IPS DF 6.9 (cell line): ENCODE measurements at places on chromosomes 4 and X.

DNA sequence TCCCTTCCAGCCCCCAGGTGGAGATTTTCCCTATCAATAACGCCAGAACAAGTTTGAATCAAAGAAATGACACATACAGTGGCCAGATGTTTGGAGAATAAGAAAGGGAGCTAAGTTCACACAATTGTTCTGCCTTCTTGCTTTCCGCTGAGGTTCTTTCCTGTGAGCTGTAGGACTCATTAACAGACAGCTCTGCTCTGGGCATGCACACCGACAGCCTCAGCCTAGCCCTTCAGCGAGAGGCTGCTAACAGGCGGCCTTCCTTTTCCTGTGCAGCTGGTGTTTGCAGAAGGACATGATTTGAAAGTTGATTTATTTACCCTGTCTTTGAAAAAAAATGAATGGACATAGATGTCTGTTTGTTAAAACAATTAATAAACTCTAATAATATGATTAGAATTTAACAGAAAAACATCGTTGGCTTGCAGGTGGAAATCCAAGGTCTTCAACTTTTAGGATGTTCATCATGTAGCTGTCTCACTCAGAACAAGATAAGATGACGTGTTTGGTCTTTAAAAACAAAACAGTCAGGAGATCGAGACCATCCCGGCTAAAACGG is 183.3 kb downstream of the KDR start:
- H3K4me3 ChIP-seq = no peak overlapping the region
- no peaks in the 10 kb centered on the region for H3K27me3 ChIP-seq
- H3K27ac ChIP-seq = no peak overlapping the region
- no peaks in the 10 kb centered on the region for H3K4me1 ChIP-seq

GRCh38 chr4:94345969-94346368 is 3.3 kb upstream of the HPGDS start:
- H3K36me3 ChIP-seq = no peaks in the 10 kb centered on the region
- H3K4me1 ChIP-seq = no peaks in the 10 kb centered on the region
- H3K27ac ChIP-seq = no peak overlapping the region
- no peak overlapping the region for H3K4me3 ChIP-seq

DNA sequence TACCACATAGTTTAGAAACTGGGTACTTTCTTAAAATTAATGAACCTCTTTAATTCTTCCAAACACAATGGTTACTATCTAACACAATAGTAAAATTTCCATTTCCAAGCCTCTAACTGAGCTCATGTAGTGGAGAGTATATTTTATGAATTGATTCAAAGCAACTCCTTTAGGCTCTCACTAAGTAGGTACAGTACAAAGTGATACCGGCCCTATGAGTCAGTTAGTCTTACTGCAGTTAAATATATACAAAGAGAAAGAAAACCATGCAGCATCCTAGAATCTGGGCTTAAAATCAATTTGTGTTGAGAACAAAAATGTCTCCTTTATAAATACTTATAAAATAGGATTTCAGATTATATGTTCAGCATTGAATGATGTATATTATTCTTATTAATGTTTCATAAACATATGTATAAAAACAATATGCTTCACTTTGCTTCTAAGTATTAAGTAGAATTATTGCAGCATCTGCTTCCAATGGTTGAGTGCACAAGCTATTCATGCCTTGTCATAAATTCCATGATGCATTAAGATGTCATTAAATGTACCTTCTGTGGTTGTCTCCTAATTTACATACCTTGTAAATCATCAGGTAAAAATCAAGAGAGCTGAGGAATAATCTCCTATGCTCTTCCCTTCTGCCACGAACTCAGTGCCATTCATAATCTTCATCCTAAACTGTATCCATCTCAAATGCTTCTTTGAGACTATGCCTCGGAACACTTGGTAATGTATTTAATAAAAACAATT is 1037.8 kb downstream of the STPG2 start:
- H3K27ac ChIP-seq = no peak overlapping the region
- no peaks in the 10 kb centered on the region for H3K4me1 ChIP-seq
- no peak for DNase-seq
- H3K36me3 ChIP-seq = no peaks in the 10 kb centered on the region
- H3K27me3 ChIP-seq = no peaks in the 10 kb centered on the region
- H3K4me3 ChIP-seq = no peak overlapping the region

DNA sequence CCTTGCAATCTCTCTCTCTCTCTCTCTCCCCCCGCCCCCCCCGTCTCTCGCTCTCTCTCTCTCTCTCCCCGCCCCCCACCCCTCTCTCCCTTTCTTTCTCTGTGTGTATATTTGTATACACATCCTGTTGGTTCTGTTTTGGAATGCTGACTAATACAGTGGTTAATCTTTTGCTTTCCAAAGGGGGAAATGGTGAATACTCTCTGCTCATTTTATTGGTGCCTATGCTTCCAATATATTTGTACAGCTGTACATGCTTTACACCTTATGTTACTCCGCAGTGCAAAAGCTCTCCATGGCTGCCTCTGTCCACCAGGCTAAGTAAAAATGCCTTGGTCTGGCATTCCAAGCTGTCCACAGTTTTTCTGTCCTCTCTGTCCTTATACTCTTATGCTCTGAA is 158.8 kb downstream of the RBMX2 start:
- DNase-seq = no peak
- no peaks in the 10 kb centered on the region for H3K27me3 ChIP-seq
- no peaks in the 10 kb centered on the region for H3K4me1 ChIP-seq
- H3K4me3 ChIP-seq = no peak overlapping the region
- no peaks in the 10 kb centered on the region for H3K36me3 ChIP-seq
- no peak overlapping the region for H3K27ac ChIP-seq

GRCh38 chr4:140237616-140238350 is 83.8 kb upstream of the MAML3 start:
- DNase-seq = peak; percentile 74
- no peak overlapping the region for H3K27ac ChIP-seq
- no peaks in the 10 kb centered on the region for H3K36me3 ChIP-seq
- no peak overlapping the region for H3K4me3 ChIP-seq
- no peaks in the 10 kb centered on the region for H3K27me3 ChIP-seq

GRCh38 chrX:76159453-76159852 is 13.4 kb upstream of the PBDC1 start:
- no peak overlapping the region for H3K4me3 ChIP-seq
- no peak overlapping the region for H3K27ac ChIP-seq
- no peak for DNase-seq
- H3K36me3 ChIP-seq = no peaks in the 10 kb centered on the region

DNA sequence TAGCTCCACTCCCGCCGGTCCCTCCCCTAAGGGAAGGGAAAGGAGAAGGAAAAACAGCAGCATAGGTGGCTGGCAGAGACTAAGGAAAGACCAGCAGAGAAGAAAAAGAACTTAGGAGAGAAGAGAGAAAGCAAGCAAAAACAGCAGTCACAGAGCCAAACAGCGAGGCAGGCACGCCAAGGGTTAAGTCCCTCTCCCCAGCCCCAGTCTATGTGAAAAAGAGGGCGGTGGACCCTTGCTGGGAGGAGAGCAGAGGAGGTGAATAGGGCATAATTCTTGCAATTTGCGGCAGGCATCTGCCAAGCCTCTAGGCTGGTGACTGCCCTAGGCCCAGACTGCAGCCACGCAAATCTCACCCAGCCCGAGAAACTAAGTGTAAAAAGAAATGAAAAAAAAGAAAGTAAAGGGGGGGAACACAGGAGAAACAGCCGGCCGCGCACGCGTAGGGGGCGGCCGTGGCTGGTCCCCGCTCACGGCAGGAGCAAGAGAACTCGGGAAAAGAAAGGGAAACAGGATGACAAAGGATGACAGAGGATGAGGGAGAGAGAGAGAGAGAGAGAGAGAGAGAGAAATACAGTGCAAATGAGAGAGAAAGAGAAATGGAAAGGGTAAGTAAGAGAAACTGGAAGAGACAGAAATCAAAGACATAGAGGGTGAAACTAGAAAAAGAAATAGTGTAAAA is 48.6 kb downstream of the MAGEA9 start:
- H3K4me3 ChIP-seq = no peak overlapping the region; the same call in 1 of the 2 replicates
- peak overlapping the region; percentile 42 for H3K27ac ChIP-seq
- no peaks in the 10 kb centered on the region for H3K27me3 ChIP-seq
- no peaks in the 10 kb centered on the region for H3K36me3 ChIP-seq
- DNase-seq = no peak

GRCh38 chr4:161926033-161926828 is 237.6 kb downstream of the FSTL5 start:
- H3K27ac ChIP-seq = no peak overlapping the region
- no peaks in the 10 kb centered on the region for H3K27me3 ChIP-seq
- no peak overlapping the region for H3K4me3 ChIP-seq
- no peaks in the 10 kb centered on the region for H3K4me1 ChIP-seq
- no peaks in the 10 kb centered on the region for H3K36me3 ChIP-seq

DNA sequence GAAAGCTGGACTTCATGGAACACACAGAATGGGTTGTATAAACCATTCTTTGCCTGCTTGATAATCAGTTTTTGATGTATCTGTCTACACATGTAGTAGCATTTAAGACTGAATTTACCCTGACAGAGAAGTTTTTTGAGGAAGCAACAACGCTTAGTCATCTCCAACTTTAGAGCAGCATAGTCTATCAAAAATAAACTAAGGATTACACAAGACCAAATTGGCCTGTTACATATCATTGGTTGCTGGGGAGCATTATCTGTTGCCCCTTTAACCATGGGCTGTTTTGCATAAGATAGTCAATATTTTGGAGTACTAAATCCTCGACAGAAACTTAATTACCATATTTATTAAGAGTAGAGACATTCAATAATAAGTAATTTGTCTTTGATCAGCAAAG is 347.4 kb downstream of the FAM47B start:
- H3K4me1 ChIP-seq = no peaks in the 10 kb centered on the region
- H3K36me3 ChIP-seq = no peaks in the 10 kb centered on the region
- no peaks in the 10 kb centered on the region for H3K27me3 ChIP-seq
- no peak for DNase-seq
- H3K4me3 ChIP-seq = no peak overlapping the region
- H3K27ac ChIP-seq = no peak overlapping the region

GRCh38 chr4:152690706-152691651 is 11.2 kb upstream of the TMEM154 start:
- no peak overlapping the region for H3K27ac ChIP-seq
- no peak overlapping the region for H3K4me3 ChIP-seq
- H3K36me3 ChIP-seq = no peaks in the 10 kb centered on the region
- no peaks in the 10 kb centered on the region for H3K27me3 ChIP-seq

DNA sequence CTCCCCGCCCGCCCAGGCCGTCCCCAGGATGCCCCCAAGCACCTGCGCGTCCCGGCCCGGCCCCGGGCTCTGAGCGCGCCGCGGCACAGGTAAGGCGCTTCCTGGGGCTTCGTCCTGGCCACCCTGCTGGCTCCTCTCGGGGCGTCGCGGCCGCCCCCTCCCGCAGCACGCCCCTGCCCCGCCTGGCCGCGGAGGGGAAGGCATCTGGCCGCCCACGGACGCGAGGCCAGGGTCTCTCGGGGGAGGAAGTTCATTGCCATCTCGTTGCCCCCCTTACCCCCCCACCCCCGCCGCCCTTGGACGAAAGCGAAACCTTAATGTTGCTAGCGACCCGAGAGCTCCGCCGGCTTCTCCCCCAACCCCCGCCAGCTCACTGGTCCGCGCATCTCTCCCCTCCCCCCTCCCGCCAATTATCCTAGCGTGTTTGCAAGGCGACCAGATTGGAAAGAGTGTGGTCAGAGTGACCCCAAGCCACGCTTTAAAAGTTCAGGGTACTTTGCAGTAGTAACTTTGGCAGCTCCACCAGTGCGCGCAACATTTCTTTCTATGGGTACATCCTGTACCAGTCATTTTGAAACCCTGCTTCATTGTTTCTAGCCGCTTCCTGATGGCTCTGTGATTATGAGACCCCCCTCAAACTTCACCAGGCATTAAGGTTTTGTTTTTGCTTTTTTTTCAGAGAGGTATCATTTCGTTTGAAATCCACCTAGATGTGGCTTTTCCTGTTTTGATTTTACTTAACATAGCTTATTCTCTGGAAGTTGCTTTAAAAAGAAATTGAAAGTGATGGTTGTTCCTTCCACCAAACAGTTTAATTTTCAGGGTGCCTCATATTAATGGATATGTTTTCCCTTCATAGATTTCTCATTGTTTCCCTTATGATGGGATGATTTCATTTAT is 626 bp downstream of the TBC1D1 start:
- no peaks in the 10 kb centered on the region; the same call in 1 of the 2 replicates for H3K36me3 ChIP-seq
- no peaks in the 10 kb centered on the region for H3K4me1 ChIP-seq
- H3K4me3 ChIP-seq = peak overlapping the region; percentile 79
- H3K27ac ChIP-seq = no peak overlapping the region
- DNase-seq = no peak
- peaks cover 21% of the 10 kb centered on the region for H3K27me3 ChIP-seq
